Esophagus squamous epithelium (tissue), 5 donors: ENCODE measurements at places on chromosomes 16 and 17.

- DNase-seq = no peak
These were observed 5.9 kb upstream of the SP6 start for GRCh38 chr17:47856830-47857229.

DNA sequence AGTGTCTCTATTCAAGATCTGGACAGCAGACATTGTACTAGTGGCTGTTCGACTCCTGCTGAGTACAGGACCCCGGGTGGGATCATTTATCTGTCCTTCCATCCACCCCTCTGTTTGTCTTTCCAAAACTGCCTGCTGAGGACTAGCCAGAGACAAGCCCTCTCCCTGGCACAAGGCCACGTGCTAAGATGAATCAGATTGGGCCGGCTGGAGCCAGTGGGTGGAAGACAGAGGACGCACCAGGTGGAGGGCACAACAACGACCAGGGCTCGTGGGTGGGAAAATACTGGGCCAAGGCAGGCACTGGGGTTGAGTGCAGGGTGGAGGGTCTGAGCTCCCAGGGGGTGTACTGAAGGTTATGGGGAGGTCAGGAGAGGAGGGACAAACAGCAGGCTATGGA, 1.4 kb upstream of the CA7 start:
- DNase-seq = no peak

- no peak for DNase-seq
These were observed 23.5 kb upstream of the NXPH3 start for GRCh38 chr17:49552070-49552751.

DNA sequence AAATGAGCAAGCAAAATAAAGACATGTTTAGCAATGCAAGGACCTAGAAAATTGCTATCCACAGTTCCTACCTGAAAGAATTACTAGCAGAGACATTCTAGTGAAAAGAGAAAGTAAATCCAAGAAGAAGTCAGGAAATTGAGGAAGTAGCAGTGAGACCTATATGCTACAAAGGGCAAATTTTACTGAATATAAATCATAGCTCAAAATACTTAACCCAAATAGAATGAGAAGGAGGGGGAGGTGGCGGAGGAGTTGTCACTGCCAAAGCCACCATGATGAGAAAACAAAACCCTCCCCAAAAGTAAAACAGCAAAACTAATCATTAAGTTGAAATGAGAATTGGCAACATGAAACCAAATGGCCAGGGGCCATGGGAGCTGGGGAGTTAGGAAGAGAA, 39.3 kb downstream of the PITPNM3 start:
- DNase-seq = no peak

DNA sequence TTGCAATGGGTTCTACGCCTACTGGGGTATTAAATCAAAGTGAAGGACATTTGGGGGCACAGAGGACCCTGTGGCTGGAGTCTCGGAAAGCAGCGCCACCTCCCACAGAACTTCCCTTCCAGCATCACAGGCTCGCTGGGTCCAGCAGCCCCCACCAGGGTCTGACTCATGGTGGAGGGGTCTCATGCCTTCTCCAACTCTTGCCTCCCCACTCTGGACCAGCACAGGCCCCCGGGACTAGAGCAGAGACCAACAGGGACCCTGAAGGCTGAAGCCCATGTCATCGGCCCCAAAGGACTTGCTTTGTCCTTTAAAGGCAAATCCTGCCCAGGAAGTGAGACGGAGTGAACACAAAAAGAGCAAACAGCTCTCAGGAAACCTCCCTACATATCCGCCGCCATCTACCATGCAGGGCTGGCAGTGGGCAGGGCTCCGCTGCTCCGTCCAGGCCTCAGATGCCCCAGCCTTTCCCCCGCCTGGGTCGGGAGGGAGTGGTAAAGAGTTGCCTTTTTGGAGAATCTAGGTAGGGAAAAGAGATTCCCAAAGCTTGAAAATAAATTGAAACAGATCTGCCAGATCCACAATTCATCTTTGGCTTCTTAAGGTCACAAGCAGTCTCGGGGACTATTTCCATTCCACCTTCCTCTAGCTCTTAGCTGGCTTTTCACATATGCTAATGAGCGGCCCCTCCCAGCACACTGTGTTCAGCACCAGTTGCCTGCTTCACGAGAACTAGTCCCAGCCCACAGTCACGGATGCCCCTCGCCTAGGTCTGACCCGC, 2.1 kb upstream of the GPRC5C start:
- no peak for DNase-seq

GRCh38 chr17:80109066-80109660, 7.8 kb downstream of the GAA start:
- DNase-seq = no peak
